ENCODE measurements at places on chromosomes 6 and 20.

DNA sequence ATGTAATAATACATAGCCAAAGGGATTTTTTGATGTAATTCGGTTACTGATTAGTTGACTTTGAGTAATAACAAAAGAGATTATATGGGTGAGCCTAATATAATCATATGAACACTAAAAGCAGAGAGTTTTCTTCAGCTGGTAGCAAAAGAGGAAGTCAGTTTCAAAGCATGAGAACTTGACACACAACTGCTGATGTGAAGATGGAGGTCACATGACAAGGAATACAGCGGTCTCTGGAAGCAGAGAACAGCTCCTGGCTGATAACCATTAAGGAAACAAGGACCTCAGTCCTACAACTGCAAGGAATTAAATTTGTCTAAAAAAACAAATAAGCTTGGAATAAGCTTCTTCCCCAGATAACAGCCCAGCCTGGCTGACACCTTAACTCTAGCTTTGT is 154.5 kb upstream of the PRND start:
- DNase-seq: no peak

GRCh38 chr20:39660965-39661364 is 698.8 kb downstream of the DHX35 start:
- DNase-seq: no peak

DNA sequence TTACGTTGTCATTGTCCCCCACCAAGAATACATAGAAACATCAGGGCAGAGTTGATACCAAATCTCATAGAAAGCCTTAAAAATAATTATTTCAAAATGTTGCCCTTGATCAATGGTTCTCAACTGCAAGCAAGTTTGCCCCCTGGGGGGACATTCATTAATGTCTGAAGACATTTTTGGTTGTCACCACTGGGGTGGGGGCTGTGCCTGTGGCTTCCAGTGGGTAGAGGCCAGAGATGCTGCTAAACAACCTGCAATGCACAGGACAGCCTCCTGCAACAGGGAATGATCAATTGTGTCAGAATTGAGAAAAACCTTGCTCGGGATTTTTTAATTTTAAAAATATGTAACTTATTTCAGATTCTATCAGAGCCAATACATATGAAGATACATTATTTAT is 130.6 kb upstream of the DOK5 start:
- DNase-seq: no peak

DNA sequence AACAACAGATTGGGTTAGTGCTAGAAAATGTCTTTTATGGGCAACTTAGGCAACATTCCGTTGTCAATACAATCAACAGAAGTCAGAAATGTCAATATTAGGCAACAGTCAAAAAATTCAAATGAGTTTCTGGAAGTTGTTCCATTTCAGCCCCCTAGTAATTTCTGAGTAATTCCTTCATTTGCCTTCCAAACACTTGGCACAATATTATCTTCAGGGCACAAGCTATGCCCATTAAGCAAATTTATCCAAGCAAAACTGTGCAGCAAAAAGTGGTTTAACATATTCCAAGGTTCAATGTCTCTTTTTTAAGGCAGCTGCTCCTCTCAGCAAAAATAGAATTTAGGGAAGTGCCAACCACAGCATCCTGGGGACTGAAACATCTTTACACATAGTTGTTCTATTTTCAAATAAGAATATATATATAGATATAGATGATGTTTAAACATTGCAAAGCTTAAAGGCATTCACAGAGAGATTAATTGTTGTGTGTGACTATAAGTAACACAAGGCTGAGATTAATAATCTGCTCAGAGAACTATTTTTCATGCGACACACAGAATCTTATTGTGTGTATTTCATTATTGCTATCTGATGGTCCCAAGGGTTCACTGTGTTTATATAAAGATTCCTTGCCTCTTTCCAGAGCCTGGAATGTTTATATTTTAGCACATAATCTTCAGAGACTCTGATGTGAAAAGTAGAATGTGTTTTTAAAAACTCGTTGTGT is 75.2 kb upstream of the ADTRP start:
- DNase-seq: no peak

GRCh38 chr6:140494321-140495108 is 1120.1 kb upstream of the CITED2 start:
- no peak for DNase-seq

GRCh38 chr6:16082361-16082760 is 46.5 kb upstream of the MYLIP start:
- DNase-seq: no peak
